Hematopoietic multipotent progenitor cell (in vitro differentiated cells): ENCODE measurements at places on chromosomes 2 and 18.

DNA sequence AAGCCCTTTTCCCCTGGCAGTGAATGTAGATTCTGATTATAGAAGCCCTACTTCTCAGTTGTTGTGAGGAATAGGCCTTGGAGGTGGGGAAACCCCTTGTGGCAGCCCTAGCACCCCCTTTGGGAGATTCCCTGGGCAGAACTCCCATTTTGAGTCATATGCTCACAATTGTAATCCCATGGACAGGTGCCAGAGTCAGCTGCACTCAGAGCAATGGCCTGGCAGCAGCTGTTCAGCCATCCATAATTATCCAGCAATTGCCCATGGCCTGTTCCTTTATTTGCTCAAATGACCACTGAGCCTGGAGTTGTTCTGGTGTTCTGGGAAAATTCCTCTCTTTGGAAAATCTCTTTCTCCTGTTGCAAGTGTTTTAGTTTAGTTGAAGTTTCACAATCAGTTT lies 71.7 kb downstream of the PTRHD1 start:
- DNase-seq: no peak

DNA sequence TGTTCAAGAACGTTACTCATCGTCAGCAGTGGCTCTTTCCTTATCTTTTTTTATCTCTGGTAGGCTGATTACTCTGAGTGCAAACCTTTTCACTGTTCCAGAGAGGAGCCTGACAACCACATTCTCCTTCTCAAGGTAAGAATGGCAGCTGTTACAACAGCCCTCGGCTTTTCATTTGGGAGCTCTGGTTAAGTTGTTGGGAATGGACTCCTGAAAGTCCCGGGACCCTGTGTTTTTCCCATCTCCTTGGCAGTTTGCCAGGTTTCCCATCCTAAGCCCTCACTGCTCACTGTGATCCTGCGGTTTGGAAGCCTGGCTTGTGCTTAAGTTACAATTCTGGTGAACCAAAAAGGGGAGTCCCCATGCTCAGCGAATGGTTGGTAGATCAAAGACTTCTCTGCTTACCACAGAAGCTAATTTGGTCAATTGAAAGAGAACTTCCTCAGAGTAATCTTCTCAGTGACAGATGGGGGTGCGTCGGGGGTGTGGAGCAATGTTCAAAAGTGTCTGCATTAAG lies 122.3 kb downstream of the LYPD6B start:
- peak; percentile 14 for DNase-seq

DNA sequence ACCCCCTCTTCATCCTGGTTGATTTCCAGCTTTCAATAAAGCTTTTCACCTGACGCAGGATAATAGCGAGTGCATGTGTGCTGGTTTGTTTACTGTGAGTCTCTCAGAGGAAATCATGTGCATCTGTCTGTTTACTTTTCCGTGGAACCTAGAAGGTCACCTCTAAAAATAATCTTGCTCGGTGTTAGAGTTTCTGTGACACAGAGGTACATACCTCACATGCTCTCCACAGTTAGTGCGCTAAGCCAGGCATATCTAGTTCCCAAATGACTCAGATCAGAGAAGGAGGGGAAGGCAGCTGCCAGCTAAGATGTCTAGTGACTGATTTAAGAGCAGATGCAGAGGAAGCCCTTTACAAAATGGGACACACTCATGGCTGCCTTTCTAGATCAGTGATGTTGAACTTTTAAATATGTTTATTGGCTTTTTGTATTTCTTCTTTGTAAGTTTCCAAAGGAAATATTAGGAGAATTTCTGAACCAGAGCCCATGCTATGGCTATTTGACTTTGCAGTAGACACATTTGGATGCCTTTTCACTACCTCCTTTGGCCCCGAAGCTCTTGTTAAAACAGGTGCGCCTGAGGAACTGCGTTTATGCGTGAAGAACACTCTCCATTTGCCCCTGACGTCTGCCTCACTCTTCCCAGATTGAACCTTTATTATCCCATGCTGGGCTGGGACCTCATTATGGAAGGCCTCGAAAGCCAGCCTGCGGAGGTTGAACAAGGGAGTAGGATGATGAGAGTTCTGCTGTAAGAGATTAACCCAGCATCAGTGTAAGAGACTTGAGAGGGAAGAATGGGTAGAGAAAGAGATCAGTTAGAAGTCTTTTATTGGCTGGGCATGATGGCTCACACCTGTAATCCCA lies 145.6 kb downstream of the FAM161A start:
- DNase-seq: peak; percentile 19

- DNase-seq: no peak
Measured at GRCh38 chr2:15939854-15940660, at the start of gene MYCN. MYCN (plus strand) TSS chr2:15940550; CDS start chr2:15942065, 1,515 bp downstream.

DNA sequence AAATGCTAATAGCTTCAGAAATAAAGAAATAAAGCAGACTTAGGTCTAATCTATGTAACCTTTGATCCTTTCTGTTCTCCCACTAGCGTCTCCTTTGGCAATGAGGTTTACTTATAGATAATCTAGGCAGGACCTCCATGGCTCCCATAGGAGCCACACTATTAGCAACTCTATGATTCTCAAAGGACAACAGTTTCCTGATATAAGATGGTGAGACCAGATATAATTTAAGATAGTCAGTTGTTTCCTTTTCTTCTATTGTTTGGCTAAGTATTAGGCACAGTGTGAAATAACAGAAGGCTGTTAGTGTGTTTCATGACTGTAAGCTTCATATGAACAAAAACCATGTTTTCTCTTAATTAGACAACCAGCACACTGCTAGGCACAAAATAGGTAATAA lies 58.7 kb upstream of the SCN9A start:
- DNase-seq: no peak

- no peak for DNase-seq
Measured at GRCh38 chr2:14552818-14553217, 79.7 kb upstream of the LRATD1 start.

- no peak for DNase-seq
Measured at GRCh38 chr2:8408560-8409460, 273.0 kb upstream of the ID2 start.

DNA sequence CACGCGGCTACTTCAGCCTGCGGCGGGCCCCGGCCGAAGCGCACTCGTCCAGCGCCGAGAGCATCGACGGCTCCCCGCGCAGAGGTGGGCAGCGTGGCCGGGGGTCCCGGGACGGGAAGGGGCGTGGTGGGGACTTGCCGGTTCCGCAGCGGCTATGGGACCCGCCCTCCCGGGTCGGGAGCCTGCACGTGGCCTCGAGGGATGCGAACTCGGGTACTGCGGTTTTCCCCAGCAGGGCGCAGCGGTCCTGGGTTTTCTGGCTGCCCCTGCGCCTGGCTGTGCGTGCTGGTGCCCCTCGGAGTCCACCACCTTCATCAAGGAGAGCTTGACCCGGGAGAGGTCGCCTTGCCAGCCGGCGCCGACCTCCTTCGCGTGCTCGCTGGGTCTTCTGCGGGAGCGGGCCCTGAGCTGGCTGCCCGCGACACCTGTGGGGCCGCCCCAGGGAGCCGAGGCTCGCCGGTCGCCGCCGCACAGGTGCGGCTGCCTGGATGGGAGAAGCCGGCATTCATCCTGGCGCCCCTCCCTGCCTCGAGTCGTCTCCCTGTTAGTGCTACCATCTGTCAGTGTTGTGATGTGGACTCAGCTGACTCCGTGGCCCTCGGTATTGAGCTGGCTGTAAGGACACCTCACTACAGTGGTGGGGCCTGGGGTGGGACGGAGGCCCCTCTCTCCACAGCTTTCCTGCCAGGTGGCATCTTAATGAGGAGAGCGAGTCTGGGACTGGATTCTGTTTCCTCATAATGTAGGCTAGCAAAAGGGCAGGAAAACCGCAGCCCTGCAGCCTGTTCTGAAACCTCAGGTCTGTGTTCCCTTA lies 177.3 kb downstream of the AGAP1 start:
- DNase-seq: no peak

- DNase-seq: no peak
Measured at GRCh38 chr2:99652862-99653261, 163.0 kb upstream of the REV1 start.

DNA sequence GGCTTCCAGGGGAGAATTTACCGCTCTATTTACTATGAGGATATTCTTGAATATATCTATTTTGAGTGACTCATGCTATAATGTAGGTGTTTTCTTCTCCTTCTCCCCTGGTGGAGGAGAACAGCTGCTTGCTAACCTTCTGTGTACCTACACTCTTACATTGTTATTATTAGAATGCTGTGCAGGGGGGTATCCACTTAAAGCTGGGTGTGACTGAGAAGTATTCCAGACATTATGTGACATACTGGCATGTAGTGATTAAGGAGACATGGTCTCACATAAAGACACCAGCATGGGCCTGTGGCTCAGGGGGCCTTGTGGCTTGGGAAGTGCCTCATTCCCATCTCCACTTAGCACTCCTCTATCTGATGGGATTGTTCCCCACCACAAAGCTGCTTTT lies 287.9 kb downstream of the PTPRM start:
- no peak for DNase-seq

DNA sequence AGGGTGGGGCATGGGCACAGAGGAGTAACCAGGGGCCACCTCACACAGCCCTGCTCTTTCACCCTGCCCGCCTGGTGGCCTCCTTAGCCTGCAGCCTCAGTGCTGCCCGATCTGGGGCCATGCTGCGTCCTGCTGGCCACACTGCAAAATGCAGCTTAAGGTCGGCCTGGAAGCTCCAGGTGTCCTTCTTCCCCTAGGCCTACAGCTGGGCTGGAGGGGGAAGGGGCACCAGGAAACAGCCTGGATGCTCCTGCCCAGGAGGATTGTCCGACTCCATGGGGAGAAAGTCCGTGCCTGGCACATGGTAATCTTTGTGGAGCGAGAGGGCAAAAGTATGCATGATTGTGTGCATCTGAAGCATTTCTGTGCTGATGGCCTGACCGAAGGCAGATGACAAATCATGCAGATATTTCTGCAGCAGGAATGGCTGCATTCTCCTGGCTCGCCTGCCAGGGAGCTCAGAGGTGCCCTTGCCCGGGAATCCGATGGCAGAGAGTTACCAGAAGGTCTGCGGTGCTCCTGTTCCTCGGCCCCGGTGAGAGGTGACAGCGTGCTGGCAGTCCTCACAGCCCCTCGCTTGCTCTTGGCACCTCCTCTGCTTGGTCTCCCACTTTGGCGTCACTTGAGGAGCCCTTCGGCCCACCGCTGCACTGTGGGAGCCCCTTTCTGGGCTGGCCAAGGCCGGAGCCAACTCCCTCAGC lies 12.8 kb upstream of the ALPP start:
- peak; percentile 49 for DNase-seq

- no peak for DNase-seq
Measured at GRCh38 chr2:59171019-59171418, 929.9 kb upstream of the FANCL start.

GRCh38 chr2:180324182-180324581 lies 317.1 kb upstream of the CWC22 start:
- no peak for DNase-seq

DNA sequence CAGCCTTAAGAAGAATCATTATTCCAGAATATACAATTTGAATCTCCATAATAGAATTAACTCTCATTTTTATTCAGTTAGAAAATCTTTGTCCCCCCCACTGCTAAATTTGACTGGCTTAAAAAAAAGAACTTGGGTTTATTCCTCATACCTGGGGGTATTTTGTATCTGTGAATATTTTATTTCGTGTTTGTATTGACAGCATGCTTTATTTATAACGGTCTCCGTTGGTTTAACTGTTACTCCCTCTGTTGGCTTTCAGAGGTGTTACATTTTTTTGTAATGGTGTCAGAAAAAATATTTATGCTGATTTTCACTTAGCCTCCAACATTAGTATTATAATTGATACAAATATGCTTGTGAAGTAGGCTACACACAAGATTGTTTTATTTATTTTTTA lies 109.1 kb downstream of the HAUS1 start:
- DNase-seq: no peak

DNA sequence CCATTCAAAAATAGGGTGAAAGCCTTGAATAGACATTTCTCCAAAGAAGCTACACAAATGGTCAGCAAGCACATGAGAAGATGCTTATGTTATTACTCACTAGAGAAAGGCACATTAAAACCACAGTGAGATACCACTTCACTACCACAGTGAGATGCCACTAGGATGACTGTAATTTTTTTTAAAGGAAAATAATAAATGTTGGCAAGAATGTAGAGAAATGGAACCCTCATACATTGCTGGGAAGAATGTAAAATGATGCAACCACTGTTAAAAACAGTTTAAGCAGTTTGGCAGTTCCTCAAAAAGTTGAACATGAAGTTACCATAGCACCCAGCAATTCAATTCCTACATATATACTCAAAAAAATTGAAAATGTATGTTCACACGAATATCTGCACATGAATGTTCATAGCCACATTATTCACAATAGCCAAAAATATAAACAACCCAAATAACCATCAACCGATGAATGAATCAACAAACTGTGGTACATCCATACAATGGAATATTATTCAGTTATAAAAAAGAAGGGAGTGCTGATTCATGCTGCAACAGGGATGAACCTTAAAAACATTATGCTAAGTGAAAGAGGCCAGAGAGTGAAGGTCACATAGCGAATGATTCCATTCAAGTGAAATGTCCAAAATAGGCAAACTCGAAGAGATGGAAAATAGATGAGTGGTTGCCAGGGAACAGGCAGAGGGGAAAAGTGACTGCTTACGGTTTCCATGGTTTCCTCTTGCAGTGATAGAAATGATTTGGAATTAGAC lies 156.2 kb upstream of the NDUFV2 start:
- no peak for DNase-seq

- no peak for DNase-seq
Measured at GRCh38 chr2:1492711-1493430, 79.6 kb downstream of the TPO start.

- no peak for DNase-seq
Measured at GRCh38 chr2:64260817-64261216, 116.6 kb upstream of the PELI1 start.

- no peak for DNase-seq
Measured at GRCh38 chr2:112691881-112692281, 28.9 kb upstream of the NT5DC4 start.

GRCh38 chr2:17107151-17107550 lies 411.1 kb downstream of the RAD51AP2 start:
- no peak for DNase-seq

DNA sequence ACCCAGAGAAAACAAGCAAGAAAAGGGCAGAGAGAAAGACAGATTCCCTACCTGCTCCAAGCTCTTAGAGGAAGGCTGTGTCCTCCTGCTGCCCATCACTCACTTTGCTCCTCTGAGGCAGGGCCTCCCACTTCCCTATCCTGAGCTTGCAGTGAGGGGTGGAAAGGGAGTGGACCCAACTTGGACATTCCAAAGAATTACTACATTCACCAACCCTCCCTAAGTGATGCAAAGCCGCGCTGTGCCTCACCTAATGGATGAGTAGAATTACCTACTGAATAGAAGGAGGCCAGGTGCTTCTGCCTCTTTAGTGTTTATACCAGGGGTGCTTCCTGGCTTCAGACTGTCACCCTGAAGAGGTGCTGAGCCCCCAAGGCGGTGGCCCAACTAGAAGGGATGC lies 5.6 kb upstream of the OSR1 start:
- DNase-seq: no peak
